ENCODE measurements at places on chromosomes 2 and 18. TPM values are rescaled to one million over a fixed set of nuclear protein-coding genes. Genes with fewer than 3 reads are reported as not detected.
A peak's percentile ranks its signal among the peaks of the same experiment; 100 is the strongest.

GRCh38 chr2:1550076-1550475 lies 136.8 kb downstream of the TPO start:
- DNase-seq, result no peak

GRCh38 chr2:43175876-43176275 lies 50.5 kb downstream of the ZFP36L2 start:
- DNase-seq, result no peak

DNA sequence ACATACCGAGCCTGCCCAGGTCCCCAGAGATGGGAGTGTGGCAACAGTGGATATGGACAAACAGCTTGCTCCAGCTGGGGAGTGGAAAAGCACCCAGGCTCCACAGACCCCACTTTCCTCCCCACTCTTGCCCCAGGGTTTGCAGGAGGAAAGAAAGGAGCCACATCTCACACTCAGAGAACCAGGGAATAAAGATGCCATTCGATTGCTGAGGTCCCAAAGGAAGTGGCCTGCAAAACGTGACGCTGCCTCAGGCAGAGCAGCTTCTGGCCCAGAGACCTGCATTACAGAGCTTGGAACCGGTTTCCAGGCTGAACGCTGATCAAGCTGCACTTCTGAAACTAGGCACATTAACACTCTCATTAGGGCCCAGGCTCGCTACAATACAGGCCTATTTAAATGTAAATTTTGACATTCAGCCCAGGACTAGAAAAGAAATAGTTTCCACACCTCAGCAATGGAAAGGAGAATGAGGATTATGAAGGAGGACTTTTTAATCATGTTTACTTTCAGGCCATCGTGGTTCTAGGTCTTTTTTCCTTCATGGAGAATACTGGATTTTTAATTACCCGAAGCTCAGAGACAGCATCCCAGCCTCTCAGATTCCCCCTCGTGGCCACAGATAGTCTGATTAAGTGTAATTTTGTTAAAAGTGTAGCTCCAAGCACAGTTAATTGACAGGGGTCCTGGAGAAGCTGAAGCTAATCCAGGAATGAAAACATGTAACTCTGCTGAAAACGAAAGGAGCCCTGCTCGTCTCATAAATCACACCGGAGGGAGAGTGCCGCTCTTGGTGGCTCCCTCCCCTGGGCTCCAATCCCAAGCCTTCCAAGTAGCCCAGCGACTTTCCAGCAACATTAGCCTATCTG lies 221.3 kb upstream of the RAB6C start:
- DNase-seq, result peak; percentile 37

Gene TUBB8B
- total RNA-seq, result not detected

Gene GAD1
- total RNA-seq, result not detected

GRCh38 chr2:122634256-122634655 lies 878.8 kb downstream of the TSN start:
- DNase-seq, result peak; percentile 62

Gene GBX2
- not detected for total RNA-seq

DNA sequence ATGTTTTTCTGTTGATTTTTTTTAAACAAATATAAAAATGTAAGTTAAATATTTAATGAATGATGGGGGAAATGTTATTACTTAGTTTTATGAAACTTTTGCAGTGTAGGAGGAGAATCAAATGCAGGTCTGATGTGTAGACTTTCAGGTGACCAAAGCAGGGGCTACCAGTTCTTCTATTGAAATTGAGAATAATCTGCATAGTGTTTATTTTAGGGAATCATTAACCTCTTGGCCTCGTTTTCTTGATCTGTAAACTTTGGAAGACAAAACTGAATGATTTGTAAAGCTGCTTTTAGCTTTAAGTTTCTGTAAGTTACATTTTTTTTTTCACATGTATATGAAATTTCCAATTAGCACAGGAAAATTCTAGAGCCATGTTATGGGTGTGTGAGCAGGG lies 99.2 kb downstream of the R3HDM1 start:
- no peak for DNase-seq

DNA sequence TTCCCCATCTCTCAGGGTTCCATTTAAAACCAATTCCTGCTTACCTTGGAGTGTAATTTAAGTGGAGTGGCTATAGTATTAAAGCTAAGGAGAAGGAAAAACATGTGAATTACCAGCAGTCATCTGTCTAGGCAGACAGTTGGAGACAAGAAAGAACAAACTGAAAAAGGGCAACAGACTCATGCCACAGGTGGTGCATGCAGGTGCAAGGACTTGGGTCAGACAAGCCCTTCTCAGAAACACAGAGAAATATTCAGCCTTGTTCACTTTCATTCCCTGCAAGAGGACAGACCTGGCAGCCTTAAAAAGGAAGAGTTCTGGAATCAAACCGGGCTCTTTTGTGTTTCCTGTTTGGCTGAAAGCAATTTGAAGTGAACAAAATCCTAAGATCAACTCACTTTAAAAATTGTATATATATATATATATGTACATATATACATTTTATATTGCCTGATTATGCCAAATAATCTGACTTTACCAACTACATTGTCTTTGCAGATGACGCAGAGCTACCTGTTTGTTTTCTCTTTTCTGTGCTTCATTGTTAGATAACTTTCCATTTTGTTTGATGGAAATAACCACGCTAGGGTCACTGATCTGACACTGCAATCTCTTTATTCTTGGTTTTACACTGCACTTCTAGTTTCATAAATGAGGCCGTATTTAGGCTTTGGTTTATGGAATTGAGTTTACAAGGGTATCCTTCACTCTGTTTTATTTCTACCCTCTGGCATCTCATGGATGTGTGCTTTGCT lies 35.1 kb upstream of the VPS54 start:
- no peak for DNase-seq

DNA sequence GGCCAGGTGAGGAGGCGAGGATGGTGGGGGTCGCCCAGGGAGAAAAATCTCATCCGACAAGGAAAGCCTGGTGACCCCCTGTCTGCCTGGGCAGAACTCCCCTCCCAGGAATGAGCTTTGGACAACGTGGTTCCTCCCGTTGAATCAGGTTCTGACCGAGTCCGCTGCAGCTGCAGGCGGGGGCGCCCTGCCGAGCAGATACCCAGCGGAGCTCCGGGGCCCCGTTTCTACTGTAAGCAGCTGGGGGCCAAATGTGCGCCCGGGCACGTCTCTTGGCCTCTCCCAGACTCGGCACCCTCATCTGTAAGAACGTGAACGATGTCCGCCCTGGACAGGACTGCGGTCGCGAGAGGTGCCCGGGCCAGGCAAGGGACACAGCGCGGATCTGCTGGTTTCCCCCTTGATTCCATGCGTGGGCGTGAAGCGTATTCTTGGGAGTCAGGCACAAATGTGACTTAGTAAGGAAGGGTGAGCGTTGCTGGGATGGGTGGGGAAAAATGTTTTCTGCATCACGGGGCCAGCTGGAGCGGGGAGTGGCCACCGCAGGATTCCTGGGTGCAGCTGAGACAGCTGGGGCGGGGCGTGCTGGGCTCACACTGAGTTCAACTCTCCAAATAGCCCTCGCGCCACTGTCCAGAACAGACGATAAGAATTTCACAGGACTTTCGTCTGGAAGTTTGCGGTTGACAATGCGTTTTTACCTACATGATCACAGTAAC lies 20.2 kb upstream of the TUBB6 start:
- DNase-seq, result peak; percentile 91

Gene COL6A3
- 138 TPM for total RNA-seq

DNA sequence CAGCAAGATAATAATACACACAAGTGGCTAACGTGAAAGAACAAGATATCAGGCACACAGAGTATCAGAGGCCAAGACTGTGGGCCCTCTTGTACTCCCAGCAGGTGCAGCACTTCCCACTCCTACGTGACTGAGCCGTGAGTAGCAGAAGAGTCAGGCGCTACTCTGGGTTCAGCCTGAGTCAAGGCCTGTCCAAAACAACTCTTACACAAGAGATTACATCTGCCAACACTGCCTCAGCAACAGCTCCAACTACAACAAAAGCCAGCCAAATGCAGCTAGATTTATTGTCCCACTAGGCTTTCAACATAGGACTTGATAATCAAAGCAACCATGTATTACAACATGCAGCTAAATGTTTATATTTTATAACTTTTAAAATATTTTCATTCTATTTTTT lies 56.2 kb downstream of the ITSN2 start:
- peak; percentile 81 for DNase-seq

Gene UGT1A4
- total RNA-seq, result 1.2 TPM

Gene LYPD6
- not detected for total RNA-seq

Gene CIB4
- total RNA-seq, result 1.8 TPM

Gene POU3F3
- not detected for total RNA-seq

Gene REG1B
- total RNA-seq, result not detected

DNA sequence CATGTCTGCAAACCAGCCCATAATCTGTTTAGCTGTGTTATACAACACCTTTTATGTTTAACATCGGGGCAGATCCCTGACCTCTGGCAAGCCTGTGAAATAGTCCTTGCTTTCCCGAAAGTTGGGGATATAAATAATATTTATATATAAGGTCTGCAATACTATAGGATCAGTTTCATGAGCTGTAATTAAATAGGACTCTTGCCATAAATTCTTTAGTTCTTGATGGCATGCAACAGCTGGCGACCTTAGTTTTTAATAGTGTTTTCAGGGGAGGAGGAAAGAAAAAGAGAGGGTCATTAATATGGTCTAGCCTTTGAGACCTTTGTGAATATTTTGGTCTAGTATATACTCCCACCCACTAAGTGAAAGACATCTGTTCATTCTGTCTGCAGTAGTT lies 166.5 kb downstream of the MTX2 start:
- no peak for DNase-seq

Gene LHCGR
- total RNA-seq, result not detected

DNA sequence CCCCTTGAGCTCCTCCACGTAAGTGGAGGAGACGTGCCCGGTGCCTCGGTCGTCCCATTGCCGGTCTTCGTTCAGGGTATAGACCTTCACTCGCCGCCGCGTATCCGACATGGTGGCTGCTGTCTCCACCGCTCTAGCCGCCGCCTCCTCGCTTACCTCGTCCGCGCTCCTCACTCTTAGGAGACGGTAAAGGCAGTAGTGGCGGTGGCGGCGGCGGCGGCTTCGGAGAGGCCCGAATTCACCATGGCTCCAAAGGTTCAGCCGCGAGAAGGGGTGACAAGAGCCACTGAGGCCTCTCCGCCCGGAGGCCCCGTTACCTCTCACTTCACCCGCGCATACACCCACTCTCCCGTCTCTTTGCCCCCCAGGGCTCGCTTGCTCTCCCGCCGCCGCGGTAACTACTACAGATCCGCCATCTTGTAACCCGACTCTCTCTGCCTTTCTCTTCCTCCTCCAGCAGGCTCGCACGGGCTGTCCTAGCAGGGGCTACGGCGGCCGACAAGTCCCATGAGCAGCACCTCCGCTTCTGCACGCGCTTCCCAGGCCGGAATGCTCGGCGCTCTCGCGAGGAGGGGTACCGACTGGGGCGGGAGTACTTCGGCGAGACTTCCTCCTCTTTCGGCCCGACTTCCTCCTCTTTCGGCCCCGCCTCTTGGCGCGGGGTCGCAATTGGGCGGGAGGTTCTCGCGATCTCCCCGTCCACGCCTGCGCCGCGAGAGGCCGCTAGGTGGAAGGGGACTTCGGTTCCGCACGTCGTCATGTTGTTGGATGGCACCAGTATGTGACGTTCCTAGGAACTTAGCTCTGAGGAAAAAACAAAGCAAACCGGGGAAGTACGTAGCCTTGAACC lies at the start of gene PPP4R3B:
TSS of gene PPP4R3B (minus strand) at position 448 of the 850 bp plus-strand sequence. CDS start at position 111, 337 bp downstream.
- peak; percentile 100 for DNase-seq

DNA sequence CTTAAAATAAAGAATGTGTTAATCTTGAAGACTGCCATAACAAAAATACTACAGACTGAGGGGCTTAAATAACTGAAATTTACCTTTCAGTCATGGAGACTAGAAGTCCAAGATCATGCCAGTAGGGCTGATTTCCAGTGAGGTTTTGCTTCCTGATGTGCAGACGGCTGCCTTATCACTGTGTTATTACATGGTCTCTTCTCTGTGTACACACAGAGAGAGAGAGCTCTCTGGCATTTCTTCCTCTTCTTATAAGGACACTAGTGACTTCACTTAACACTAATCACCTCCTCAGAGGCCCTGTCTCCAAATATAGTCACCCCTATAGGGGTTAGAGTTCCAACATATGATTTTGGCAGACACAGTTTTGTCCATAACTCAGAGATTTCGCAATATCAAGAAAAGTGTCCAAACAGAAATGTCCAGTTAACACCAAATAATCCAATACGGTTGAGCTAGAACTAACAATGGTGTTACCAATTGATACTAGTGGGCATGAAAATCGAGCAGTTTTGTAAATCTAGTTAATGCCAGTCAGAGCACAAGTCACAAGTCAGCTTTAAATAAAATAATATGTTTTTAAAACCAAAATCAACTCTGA lies 399.8 kb downstream of the ADCYAP1 start:
- no peak for DNase-seq

Gene PRSS56
- total RNA-seq, result not detected

Gene SPDYA
- not detected for total RNA-seq

GRCh38 chr2:119753041-119753929 lies 6.4 kb upstream of the PTPN4 start:
- DNase-seq, result peak; percentile 72

DNA sequence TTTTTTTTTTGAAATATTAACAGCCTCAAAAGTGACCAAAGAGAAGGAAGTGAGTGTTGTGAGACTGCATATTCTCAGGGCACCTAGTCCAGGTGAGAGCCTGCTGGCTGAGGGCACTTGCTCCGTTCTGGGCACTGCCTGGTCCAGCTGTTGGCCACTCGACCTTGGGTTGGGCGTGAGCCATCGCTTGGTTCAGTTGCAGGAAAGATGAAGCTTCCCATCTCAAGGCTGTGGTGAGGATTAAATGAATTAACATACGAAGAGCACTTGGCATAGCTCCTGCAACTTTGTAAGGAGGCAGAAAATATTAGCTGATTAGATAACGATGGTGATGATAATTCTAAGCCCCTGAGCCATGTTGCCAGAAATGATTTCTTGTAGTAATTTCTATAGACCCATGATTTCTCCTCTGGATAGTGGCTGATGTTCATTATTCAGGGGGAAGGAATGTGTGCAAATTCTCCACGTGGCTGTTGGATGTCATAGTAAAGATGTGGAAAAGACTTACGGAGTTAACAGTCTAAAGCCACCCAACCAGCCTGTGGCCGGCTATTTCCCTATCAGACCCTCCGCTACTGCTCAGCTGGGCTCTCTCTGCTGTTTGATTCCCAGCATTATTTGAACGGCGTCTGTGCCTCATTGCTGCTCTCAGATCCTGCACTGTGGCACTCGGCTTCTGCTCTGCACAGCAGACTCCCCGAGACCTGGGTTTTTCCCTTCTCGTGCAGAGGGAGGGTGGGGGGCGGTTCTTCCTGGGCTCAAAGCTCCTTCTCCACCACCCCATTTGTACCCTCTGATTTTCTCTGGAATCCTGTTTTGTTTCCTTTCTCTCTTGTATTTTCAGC lies 221.1 kb downstream of the GALR1 start:
- no peak for DNase-seq

GRCh38 chr18:9869715-9870430 lies 15.9 kb upstream of the TXNDC2 start:
- DNase-seq, result no peak

Gene UCN
- total RNA-seq, result not detected

Measured in stomach (tissue), 19 donors.